ENCODE measurements at places on chromosomes 2 and 18. TPM values are rescaled to one million over a fixed set of nuclear protein-coding genes. Genes with fewer than 3 reads are reported as not detected.
A peak's percentile ranks its signal among the peaks of the same experiment; 100 is the strongest.

DNA sequence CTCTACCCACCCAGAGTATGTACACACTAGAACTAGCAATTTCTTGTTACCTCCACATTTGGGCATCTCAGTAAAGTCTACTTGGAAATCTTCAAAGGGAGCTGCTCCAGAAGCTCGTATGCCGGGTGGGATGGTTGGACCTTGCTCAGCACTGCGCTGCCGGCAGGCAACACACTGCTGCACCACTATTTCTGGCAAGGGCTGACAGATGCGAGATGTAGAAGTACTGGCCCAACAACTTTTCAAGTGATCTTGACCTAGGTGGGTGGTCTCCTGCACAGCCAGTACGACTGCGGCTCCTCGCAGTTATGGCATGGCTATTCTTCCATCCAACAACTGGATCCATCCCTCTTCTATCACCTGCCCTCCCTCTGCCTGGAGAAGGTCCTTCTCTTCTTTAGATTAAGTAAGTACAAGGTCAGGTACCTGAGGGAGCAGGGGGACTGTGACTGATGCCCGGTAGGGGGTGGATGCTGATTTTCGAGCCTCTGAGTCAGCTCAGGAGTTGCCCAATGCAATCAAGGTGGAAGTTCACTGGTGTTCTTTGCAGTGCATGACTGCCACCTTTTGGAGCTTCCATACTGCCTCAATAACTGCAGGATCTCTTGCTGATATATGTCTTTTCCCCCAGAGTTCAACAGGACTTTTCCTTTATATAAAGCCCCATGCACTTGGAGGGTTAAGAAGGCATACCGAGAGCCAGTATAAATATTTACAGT, 100.4 kb upstream of the SLC1A4 start:
- H3K4me3 ChIP-seq, result no peak overlapping the region
- DNase-seq, result no peak
- H3K27me3 ChIP-seq, result no peaks in the 10 kb centered on the region
- H3K4me1 ChIP-seq, result no peaks in the 10 kb centered on the region
- no peaks in the 10 kb centered on the region for H3K36me3 ChIP-seq

DNA sequence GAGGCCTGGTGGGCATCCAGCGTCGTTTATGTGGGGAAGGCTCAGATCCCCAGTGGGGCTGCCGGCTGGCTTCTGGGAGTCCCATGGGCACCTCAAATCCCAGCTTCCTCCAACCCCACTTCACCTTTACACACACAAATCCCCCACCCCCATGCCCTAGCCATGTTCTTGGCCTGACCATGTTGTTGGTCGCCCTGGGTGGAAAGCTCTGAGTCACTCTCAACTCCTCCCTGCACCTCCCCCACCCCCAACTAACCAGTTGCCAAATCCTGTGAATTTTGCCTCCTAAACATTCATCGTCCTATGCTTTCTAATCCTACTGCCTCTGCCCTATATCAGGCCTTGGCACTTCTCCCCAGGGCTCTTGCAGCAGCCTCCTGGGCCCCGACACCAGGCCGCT, 6.4 kb downstream of the TNS1 start:
- H3K36me3 ChIP-seq, result no peaks in the 10 kb centered on the region
- DNase-seq, result peak; percentile 77
- H3K27ac ChIP-seq, result peak overlapping the region; percentile 97
- peaks cover 99% of the 10 kb centered on the region for H3K4me1 ChIP-seq
- H3K27me3 ChIP-seq, result no peaks in the 10 kb centered on the region

DNA sequence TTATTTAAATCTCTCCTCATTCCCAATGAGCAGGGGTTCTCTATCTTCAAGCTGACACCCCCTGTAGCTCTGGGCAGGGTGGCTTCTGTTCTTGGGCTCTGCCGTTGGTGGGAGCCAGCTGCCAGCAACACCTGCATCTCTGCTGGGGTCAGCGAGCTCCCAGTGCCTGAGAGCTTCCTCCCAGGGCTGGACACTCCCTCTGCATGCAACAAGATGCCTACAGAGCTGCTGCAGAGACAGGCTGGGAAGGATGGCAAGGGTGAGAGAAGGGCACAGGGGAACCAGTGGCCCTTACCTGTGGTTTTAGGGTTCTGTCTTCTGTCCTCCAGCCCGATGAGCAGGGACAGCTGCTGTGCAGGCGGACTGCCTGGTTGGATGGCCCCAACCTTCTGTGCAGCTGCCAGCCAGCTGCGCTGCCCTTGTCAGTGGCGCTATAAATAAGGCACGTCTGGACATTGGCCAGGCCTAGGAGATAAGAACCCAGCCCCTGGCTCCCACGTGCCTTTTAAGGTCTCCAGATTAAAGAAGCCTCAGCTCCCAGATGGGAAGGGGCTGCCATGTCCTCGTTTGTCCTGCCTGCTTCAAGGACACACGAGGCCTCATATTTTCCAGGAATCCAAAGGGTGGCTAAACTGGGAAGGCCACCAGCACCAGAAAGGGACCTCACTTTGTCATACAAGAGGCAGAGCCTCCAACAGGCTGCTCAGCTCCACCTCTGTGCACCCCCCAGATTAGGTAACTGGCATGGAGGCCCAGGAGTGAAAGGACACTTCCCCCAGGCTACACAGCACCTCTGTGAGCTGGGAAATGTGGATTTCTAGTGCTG, 39.5 kb upstream of the FHL2 start:
- H3K27ac ChIP-seq, result no peak overlapping the region
- peaks cover 13% of the 10 kb centered on the region for H3K4me1 ChIP-seq

GRCh38 chr2:67437114-67437513, 40.0 kb downstream of the ETAA1 start:
- no peak overlapping the region for H3K4me3 ChIP-seq
- H3K27ac ChIP-seq, result no peak overlapping the region
- no peaks in the 10 kb centered on the region for H3K36me3 ChIP-seq
- DNase-seq, result no peak

GRCh38 chr2:238580486-238580885, 153.8 kb downstream of the ASB1 start:
- H3K4me1 ChIP-seq, result no peaks in the 10 kb centered on the region
- no peak overlapping the region for H3K27ac ChIP-seq
- no peaks in the 10 kb centered on the region for H3K36me3 ChIP-seq
- no peak overlapping the region for H3K4me3 ChIP-seq
- no peak for DNase-seq
- H3K27me3 ChIP-seq, result no peaks in the 10 kb centered on the region

DNA sequence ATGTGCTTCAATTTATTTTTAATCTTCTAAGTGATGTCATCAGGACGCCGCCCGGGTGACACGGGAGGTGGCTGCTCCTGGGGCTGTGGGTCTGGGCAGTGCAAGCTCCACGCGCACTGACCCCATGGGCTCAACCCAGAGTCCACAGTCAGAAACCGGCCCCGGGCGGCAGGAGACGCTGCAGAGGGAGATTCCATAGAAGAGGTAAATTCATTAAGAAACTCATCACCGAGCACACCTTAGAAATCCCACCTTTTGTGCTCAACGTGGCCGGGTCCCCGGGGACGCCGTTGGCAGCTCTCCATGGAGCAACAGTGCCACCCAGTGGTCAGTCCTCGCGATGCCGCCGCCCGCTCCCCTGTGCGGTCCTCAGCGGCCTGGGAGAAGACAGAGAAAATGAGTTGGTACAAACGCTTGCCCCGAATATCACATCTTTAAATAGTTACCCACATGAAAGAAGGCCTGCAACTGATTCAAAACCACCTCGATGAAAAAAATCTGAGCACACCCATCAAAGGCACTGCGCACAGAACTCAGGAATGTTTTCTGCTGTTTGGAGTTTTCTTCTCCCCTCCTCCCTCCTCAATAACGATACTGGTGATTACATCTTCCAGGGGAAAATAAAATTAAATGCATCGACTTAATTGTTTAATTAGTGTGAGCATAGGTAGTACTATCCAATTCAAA, 92.6 kb downstream of the CMPK2 start:
- peaks cover 7% of the 10 kb centered on the region for H3K4me1 ChIP-seq
- H3K27me3 ChIP-seq, result no peaks in the 10 kb centered on the region
- no peaks in the 10 kb centered on the region for H3K36me3 ChIP-seq
- H3K4me3 ChIP-seq, result no peak overlapping the region

DNA sequence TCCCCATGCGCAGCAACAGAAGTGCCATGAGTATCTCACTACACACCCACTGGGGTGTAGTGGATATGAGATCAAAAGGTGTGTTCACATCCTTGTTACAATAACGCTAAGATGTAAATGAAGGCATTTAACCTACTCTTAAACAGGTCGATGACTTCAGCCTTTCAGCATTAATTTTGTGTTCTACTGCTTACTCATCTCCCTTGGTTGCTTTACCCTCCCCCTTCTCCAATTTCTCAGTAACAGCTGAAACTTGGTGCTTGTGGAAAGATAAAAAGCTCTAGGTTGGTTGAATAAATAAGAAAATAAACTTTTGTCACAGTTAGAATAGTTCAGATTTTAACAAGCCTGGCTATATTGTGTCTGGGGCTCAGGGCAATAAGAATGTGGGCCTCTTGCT, 147.5 kb upstream of the SESTD1 start:
- no peak overlapping the region for H3K4me3 ChIP-seq
- H3K27me3 ChIP-seq, result no peaks in the 10 kb centered on the region
- no peaks in the 10 kb centered on the region for H3K36me3 ChIP-seq
- H3K27ac ChIP-seq, result no peak overlapping the region
- H3K4me1 ChIP-seq, result no peaks in the 10 kb centered on the region

GRCh38 chr2:127642706-127643438, 3.1 kb upstream of the GPR17 start:
- H3K27ac ChIP-seq, result no peak overlapping the region
- no peaks in the 10 kb centered on the region for H3K27me3 ChIP-seq

DNA sequence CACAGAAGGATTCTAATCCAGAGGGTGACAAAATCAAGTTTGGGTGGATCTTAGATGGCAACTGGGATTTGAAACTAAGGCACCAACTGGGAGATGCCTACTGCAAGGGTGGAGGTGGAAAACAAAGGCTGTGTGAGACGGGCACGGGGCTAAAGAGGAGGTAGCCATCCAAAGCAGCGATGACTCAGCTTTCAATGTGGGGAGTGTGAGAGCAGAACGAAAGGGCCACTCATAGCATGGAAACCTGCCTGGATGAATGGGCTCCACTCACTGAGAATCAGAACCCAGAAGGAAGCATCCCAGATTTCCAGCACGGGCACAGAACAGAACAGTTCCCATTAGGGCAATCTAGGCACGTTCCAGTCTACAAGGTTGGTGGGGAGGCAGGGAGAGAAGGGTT, 159.5 kb downstream of the COL4A4 start:
- DNase-seq, result no peak
- no peak overlapping the region for H3K27ac ChIP-seq
- no peaks in the 10 kb centered on the region for H3K36me3 ChIP-seq
- H3K27me3 ChIP-seq, result no peaks in the 10 kb centered on the region
- no peaks in the 10 kb centered on the region for H3K4me1 ChIP-seq
- H3K4me3 ChIP-seq, result no peak overlapping the region

DNA sequence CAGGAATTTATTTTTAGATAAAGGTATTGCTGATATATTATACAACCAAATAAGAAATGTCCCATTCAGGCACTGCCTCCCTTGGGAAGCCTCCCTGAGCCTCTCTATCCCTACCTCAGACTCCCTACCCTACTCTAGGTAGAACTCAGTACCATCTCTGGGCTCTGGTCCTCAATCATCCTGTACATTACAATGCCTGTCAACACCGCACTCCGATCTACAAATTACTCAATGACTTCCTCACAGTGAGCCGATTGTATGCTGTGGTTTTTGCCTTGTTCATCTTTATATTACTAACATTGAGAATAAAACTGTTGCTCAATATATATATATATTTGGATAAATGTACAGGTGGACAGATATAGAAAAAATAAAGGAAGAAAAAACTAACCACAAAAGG, 207.5 kb downstream of the STK39 start:
- H3K36me3 ChIP-seq, result no peaks in the 10 kb centered on the region
- H3K4me3 ChIP-seq, result no peak overlapping the region
- H3K27me3 ChIP-seq, result no peaks in the 10 kb centered on the region
- DNase-seq, result no peak
- no peaks in the 10 kb centered on the region for H3K4me1 ChIP-seq

DNA sequence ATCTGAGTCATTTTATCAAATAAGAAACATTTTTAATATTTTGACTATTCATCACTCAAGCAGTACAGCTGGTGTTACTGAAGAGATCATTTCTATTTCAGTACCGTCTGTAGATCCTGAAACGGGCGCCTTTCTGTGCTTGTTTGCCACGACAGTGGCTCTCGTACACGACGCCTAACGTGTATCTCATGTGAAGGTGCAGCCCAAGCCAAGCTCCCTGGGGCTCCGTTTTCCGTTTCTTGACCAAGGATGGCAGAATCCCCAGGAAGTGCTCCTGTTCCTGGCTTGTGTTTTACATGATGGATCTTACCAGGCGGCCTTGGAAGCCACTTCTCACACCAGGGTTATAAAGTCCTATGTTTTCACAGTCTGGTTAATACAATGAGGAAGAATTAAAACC, 320.6 kb downstream of the GBX2 start:
- no peaks in the 10 kb centered on the region for H3K27me3 ChIP-seq
- no peak overlapping the region for H3K27ac ChIP-seq
- H3K4me3 ChIP-seq, result no peak overlapping the region

DNA sequence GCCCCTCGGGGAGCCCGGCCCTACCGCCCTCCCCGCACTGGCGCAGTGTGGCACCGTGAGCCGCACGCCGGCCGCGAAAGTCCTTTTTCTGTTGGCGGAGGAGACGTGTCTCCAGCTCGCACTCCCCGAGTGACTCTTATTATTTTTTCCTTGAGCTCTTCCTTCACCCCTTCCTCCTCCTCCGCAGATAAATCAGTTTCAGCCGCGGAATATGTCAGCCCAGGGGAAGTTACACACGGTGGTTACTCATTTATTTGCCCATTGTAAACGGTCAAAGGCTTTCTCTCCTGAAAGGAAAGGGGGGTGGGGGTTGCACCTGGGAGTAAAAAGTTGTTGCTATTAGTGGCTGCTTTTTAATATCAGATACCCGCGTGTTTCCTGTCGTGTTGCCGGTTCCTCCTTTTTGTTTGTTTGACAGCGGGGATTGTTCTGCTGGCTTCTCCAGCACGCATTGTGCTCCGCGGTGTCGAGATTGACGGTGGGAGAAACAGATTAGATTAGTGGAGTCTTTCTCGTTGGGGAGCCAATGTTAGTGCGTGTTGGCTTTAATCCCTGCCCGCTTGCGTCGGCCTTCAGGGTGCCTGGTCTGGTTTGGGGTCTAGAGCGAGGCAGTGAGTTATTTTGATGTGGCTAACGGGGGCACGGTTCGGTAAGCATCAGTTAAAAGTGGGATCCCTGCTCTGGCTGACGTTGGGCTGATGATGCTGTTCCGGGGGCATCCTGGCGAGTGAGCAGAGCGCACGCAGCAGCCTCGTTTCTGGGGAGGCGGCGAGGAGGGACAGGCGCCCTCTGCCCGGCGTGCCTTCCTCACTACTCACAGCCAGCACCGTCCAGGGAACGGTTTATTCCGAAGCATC, 1.6 kb downstream of the CRIM1 start:
- peaks cover 33% of the 10 kb centered on the region for H3K4me1 ChIP-seq
- peak overlapping the region; percentile 34 for H3K4me3 ChIP-seq
- peak overlapping the region; percentile 72 for H3K27ac ChIP-seq
- no peaks in the 10 kb centered on the region for H3K36me3 ChIP-seq

The CROCC2 gene
- under 0.01 TPM for total RNA-seq

The CCDC150 gene
- not detected for total RNA-seq

The ASB18 gene
- not detected for total RNA-seq

The STAM2 gene
- total RNA-seq, result 25.7 TPM

The CCBE1 gene
- 4.4 TPM for total RNA-seq

The STRN gene
- total RNA-seq, result 7.3 TPM

The L3MBTL4 gene
- 11.2 TPM for total RNA-seq

The DAW1 gene
- total RNA-seq, result not detected

The FEV gene
- not detected for total RNA-seq

The MC5R gene
- total RNA-seq, result not detected

The ACADL gene
- total RNA-seq, result 56.6 TPM

The IL36B gene
- not detected for total RNA-seq

The MALL gene
- total RNA-seq, result 6.6 TPM
